ENCODE measurements at places on chromosomes 13 and 19.

GRCh38 chr13:113879494-113880360, 15.9 kb upstream of the GAS6 start:
- DNase-seq: no peak

GRCh38 chr13:48515732-48516131, 17.1 kb downstream of the RCBTB2 start:
- DNase-seq: no peak

- DNase-seq: no peak
Observed at GRCh38 chr13:26456650-26457049, 100.8 kb upstream of the WASF3 start.

DNA sequence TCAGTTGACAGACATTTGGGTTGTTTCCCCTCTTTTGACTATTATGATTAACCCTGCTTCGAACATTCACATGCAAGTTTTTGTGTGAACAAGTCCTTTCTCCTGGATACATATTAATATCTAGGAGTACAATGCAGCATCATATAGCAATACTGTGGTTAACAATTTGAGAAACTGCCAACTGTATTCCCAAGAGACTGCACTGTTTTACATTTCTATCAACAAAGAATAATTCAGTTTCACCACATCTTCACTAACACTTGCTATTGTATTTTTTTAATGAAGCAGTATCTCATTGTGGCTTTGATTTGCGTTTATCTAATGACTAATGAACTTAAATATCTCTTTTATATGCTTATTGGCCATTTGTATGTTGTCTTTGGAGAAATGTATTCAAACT, 184.6 kb upstream of the NBEA start:
- no peak for DNase-seq

DNA sequence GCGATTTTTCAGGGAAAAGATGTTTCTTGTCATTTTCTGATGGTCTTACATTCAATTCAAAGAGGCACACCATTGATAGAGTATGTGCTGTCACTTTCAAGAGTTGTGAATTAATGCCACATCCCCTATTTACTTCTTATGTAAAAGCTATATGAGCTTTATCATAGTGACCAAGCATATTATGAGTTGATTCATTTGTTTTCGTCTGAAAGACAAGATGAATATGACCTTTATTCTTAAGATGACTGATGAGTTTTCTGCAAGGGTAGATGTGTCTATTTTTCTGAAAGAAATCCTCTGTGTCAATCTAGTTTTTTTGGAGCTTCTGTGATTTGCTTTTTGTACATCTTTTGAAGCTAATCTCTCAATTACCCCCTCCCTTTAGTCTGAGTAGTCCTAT, 676.3 kb upstream of the ARGLU1 start:
- no peak for DNase-seq

Data from pons (tissue), 1 donor.